ENCODE measurements at places on chromosomes 13 and 19. TPM values are rescaled to one million over a fixed set of nuclear protein-coding genes. Genes with fewer than 3 reads are reported as not detected.

DNA sequence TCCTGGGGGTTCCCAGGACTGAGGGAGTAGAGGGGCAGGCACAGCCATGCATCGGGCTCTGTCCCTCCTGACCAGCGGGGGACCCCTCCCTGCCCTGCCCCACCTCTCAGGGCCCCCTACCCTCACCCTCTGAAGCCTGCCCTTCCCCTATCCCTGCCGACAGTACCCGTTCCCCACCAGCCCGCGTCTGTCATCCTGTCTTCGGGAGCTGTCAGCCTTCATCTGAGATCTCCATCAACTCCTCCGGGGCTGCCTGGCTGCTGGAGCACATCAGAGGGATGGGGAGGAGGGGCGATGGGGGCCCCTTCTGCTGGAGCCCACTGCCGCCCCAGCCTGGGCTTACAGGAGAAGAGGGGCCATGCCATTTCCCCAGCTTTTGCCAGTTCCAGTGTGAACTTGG lies 6.2 kb upstream of the SHD start:
- no peak for DNase-seq

GRCh38 chr13:43874504-43875092 lies 4.9 kb downstream of the CCDC122 start:
- DNase-seq: no peak

DNA sequence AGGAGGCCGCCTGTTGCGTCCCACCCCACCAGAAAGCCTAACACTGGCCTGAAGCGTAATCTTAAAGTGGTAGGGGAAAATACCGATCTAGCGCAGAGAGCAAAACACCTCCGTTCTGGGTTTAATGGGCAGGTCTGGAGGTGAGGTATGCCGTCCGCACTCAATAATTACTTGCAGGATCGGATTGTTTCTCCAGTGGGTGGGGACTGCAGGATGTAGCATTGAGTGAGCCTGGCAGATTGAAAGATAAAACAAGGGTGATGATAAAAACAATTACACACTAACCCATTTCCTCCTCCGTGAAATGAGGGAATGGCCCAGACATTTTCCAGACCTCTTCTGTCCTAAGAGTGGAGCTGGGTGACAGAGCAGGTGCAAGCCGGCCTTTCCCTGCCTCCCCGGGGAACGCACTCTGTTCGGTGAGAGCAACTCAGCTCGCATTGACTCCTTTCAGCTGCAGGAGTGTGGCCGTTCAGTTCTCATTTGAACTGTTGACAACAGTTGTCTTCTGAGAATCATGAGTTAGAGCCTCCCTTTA lies 110.2 kb upstream of the DOCK9 start:
- DNase-seq: peak; percentile 60

GRCh38 chr13:71775966-71776365 lies 91.0 kb downstream of the DACH1 start:
- no peak for DNase-seq

DNA sequence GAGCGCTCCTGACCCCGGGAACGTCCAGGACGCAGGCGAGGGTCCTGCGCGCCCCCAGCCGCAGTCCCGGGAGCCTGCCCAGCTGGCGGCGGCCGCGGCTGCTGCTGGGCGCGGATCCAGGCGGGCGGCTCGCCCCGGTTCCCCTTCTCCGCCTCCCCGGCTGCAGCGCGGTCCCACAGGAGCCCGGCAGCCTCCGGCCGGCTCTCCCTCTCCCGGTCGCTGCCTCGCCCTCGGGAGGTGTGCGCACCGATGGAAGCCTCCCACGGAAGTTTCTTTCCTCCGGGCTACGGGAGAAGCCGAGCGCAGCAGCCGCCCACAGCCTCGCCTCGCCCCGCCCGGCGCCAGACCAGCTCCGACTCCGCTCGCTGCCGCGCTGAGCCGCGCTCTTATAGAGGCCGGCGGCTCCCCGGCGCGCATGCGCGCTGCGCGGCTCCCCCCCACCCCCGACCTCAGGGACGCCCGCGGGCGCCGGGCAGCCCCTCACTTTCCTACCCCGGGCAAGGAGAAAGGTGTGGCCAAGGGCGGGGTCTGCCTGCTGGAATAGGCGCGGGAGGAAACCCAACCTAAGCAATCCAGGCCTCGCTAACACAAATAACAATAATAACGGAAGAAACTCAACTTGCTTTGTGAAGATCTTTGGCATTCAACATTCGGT lies at the start of gene SHISA2:
Gene SHISA2 (minus strand): TSS at position 360 of the 655 bp plus-strand sequence. CDS start 1,041 bp downstream, outside the sequence.
- peak; percentile 83 for DNase-seq

- DNase-seq: no peak
Observed at GRCh38 chr19:6868351-6868750, 19.0 kb upstream of the ADGRE1 start.

DNA sequence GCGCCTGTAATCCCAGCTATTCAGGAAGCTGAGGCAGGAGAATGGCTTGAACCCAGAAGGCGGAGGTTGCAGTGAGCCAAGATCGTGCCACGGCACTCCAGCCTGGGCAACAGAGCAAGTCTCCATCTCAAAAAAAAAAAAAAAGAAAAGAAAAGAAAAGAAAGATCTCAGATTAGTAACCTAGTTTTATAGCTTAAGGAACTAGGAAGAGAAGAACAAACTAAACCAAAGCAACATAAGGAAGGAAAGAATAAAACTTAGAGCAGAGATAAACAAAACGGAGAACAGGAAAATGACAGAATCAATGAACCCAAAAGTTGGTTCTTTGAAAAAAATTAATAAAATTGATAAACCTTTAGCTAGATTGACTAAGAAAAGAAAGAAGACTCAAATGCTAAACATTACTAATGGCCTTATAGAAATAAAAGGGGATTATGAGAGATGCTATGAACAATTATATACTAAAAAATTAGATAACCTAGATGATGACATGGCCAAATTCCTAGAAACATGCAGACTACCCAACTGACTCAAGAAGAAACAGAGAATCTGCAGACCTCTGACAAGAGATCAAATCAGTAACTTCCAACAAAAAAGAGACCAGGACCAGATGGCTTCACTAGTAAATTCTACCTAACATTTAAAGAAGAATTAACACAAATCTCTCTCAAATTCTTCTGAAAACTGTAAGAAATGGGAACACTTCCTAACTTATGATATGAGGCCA lies 68.2 kb downstream of the CDADC1 start:
- no peak for DNase-seq

DNA sequence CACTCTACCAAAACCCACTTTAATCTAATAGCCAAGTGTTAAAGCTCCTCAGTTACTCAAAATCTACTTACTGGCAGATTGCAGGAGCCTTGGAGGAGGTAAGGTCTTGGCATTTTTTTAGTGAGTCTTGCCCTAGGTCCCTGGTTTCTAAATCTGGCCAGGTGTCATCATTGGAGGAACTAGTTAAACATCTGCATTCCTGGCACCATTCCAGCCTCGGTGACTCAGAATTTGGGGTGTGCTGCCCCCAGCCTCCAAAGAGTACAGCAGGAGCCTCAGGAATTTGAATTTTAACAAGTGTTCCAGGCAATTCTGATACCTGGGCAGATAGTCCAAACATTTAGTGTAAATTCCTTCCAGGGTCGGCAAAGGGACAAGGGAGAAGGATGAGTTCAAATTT lies 37.4 kb downstream of the KLF5 start:
- no peak for DNase-seq

- DNase-seq: no peak
Observed at GRCh38 chr19:17103177-17103576, 27.6 kb downstream of the MYO9B start.

- no peak for DNase-seq
Observed at GRCh38 chr13:39811696-39812095, 156.2 kb downstream of the COG6 start.

- DNase-seq: no peak
Observed at GRCh38 chr19:30367421-30367820, 4.8 kb upstream of the ZNF536 start.

DNA sequence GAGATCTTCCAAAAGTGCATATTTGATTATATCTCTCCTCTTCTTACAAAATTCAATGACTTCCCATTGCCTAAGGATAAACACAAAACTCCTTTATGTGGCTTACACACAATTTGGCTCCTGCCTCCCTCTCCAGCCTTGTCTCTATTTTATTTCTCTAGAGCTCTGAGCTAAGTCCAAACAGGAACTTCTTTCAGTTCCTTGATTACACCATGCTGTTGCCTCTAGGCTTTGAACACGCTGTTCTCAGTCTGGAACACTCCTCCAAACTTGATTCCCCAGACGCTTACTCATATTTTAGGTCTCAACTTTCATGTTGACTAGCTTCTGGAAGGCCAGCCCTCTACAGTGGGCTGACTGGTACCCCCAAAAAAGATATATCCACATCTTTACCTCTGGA lies 258.5 kb downstream of the COG6 start:
- peak; percentile 62 for DNase-seq

DNA sequence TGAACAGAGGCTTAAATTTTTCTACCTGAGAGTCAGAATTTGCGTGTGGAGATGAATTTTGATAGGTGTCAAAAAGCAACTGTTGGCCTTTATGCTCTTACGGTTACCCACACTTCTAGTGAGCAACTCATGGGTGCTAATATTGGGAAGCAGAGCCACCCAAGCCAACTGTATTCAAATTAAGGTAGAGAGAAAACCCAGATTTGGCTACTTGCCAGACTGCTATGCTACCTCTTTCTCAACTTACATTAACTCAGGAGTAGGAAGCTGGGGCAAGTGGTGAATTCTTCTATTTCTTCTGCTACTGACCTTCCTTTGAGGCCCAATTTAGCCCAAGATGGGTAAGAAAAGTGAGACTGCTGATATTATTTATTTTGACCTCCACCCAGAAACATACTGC lies 83.9 kb downstream of the OLFM4 start:
- DNase-seq: no peak

DNA sequence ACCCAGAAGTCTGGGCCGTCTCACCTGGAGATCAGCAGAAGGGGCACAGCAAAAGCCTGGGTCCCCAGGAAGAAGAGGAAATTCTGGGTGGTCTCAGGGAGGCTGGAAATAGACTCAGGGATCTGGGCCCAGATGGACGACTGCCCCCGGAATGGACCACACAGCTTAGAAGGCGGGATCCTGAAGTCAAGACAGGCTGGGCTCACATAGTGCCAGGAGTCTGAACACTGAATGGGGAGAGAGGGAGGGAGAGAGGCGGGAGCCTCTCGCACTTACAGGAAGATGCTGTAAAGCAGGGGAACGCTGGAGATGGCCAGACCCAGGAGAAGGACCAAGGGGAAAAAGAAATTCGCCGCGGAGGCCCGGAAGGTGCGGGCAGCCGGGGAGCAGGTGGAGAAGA lies 1.3 kb upstream of the LENG1 start:
- DNase-seq: no peak

DNA sequence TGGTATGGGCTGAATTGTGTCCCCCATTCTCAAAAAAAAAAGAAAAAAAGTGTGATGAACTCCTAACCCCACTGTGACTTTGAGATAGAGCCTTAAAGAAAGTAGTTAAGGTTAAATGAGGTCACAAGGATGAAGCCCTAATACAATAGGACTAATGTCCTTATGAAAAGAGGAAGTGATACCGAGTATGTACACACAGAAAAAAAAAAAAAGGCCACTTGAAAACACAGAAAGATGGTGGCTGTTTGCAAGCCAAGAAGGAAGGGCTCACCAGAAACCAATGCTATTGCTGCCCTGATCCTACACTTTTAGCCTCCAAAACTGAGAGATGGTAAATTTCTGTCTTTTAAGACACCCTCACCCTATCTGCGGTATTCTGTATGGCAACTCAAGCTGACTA lies 955.6 kb downstream of the PCDH17 start:
- DNase-seq: no peak

DNA sequence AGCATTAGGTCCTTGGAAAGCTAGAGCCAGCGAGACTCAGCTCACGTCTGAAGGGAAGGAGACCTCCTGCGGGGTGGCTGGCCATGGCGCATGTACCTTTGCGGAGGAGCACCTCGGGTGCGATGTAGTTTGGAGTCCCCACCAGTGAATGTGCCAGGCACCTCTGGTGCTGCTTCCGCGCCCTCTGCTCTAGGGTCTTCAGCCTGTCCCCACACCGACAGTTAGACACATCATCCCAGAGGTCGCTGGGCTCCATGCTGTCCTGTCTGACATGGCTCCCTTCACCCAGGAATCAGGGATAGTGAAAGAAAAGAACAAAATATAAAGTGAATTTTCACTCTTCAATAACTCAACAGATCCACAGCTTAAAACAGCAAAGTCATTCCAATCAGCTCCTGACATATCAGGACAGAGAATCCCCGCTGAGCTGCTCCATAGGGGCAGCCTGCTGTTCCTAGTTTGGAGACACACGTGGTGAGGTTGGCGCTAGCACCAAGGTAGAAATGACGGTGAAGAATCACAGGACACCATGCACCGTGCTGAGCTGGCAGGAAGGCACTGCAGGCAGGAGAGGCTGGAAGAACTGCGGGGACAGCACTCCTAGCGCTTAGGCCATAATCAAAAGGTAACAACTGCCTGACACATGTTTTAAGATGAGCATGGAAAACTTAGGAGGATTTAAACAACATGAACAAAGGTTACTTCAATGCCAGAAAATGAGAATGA lies 79.0 kb upstream of the XPO4 start:
- DNase-seq: no peak

GRCh38 chr13:43356567-43356966 lies 333.2 kb downstream of the DNAJC15 start:
- no peak for DNase-seq

DNA sequence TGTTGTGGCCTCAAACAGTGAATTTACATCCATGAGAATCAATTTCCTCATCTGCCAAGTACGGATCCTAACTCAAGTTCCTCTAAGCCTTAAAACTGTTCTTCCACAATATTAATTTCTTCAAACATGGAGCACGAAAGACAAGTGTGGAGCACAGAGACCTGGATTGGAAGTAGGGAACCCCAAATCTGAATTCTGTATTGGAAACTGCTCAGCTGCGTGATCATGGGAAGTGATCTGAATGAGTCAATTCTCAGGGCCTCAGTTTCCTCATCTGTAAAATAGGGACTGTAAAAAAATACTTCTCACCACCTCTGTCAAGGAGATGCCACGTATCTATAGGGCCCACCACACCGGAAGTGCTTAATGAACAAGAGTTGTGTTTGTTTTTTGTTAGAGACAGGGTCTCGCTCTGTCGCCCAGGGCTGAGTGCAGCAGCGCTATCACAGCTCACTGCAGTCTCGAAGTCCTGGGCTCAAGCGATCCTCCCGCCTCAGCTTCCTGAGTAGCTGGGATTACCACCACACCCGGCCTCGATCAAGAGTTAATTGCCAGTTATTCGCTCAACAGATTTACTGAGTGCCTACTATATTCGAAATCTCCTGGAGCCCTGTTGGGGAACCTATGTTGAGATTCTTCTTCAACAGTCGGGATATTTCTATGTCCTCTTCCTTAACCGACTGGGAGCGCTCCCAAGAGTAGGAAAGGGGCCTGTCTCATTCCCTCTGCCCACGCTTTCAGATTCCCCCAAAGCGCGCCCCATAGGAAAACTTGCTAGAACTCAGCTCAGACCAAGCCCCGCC lies 1.6 kb downstream of the SERTAD3 start:
- no peak for DNase-seq

KLK8 gene
- polyA plus RNA-seq: 0.07 TPM

DENND1C gene
- polyA plus RNA-seq: 0.68 TPM

NTF4 gene
- 2.2 TPM for polyA plus RNA-seq

ZNF77 gene
- polyA plus RNA-seq: 2.1 TPM

TMPRSS9 gene
- not detected for polyA plus RNA-seq

CYP2B6 gene
- polyA plus RNA-seq: not detected

LRRC63 gene
- polyA plus RNA-seq: not detected

CYP4F8 gene
- not detected for polyA plus RNA-seq
